ENCODE measurements at places on chromosomes 5 and 9.

- no peak for DNase-seq
Measured at GRCh38 chr5:159779481-159779880, 136.8 kb upstream of the ADRA1B start.

DNA sequence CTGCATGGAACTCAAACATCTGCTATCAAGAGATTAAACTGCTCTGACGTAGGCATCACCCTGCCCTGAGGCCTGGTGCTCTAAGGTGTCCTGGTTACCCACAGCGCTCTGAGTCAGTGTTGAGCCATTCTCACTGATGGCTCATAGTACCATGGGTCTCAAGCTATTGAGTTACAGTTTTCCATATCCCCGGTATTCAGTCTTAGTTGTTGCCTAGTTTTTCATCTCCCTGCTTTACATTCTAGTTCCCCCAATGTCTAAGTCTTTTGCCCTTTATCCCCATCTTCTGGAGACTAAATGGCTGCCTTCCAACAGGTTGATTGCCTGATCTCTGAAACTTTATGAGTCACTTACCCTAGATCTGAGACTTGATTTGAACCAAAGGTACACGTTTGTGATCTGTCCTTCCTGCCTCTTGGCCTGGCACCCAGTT, 161.2 kb upstream of the PTGER4 start:
- DNase-seq, result no peak

- DNase-seq, result no peak
Measured at GRCh38 chr9:81827616-81828296, 100.5 kb upstream of the SPATA31D4 start.

GRCh38 chr9:93659044-93659836, 82.9 kb downstream of the PHF2 start:
- DNase-seq, result no peak

DNA sequence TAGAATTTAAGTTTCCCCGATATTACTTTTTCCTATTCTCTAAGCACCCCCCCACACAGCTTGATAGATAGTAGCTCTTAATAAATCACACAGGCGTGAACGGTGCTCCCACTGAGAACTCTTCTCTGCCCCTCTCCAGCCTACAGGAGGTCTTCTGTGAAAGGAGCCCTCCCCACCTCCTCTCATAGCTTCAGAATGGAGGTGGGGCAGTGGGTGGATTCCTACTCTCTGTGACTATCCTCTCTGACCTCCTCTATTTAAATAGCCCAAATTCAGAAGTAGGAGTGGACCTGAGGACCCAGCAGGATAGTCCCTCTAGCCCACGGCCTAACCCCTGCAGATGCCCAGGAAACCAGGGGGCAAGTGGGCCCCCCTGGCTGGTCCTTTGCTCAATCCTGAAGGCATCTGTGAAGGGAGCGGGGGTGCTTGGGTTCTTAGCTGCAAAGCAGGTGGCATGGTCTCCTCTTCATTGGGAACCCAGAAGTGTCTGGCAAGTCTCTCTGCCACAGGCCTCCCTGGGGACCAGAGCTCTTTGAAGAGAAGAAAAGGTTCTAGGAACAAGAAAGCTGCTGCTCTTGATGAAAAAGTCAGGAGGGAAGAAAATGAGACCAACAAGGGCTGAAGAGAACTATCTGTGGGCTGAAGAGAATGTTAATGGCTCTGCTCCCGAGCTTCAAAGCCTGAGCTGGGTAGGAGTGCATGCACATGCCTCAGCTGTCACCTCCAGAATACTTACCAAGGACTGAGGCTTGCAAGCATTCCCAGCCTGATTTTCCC, 21.1 kb upstream of the HSPA9 start:
- DNase-seq, result no peak

GRCh38 chr5:117497601-117498000, 923.0 kb upstream of the SEMA6A start:
- no peak for DNase-seq

GRCh38 chr5:42858687-42859086, 47.0 kb upstream of the SELENOP start:
- no peak for DNase-seq

DNA sequence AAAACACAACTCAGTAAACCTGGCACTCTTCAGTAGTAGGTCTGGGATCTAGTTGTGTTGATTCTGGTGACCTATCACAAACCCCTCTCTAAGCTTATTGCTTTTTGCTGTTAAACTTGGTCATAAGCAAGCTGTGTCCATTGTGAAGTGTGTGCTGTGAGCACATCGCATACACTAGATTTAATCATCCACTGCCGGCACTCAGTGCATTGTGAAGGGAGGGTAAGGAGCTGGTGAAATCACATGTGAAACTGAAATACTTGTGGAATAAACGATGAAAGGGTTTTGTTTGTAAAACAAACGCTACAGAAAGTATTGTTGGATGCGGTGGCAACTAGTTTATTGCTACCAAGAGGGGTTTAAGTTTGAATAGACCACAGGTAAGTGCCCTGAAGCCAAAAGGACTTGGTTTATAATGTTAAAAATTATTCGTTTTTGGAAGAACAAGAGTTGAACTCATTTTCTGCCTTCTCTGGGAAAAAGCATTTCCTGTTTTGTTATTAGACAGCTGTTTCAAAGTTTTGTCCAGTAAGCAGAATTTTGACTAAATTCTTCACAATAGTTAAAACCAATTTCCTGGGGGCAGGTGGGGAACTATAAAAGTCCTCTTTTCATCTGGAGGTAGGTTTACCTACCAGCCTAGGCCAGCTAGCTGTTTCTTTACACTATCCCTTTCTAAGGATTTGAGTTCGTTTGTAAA, 24.6 kb downstream of the TJP2 start:
- DNase-seq, result no peak

GRCh38 chr5:142726188-142726731, 40.4 kb upstream of the FGF1 start:
- DNase-seq, result no peak

- DNase-seq, result peak; percentile 43
Measured at GRCh38 chr9:91949946-91950664, at the start of gene ROR2. Gene ROR2, minus strand, starts transcription at chr9:91950228.

GRCh38 chr5:9265441-9266287, 280.2 kb downstream of the SEMA5A start:
- DNase-seq, result no peak

- DNase-seq, result no peak
Measured at GRCh38 chr5:88659529-88660263, 223.3 kb downstream of the MEF2C start.

DNA sequence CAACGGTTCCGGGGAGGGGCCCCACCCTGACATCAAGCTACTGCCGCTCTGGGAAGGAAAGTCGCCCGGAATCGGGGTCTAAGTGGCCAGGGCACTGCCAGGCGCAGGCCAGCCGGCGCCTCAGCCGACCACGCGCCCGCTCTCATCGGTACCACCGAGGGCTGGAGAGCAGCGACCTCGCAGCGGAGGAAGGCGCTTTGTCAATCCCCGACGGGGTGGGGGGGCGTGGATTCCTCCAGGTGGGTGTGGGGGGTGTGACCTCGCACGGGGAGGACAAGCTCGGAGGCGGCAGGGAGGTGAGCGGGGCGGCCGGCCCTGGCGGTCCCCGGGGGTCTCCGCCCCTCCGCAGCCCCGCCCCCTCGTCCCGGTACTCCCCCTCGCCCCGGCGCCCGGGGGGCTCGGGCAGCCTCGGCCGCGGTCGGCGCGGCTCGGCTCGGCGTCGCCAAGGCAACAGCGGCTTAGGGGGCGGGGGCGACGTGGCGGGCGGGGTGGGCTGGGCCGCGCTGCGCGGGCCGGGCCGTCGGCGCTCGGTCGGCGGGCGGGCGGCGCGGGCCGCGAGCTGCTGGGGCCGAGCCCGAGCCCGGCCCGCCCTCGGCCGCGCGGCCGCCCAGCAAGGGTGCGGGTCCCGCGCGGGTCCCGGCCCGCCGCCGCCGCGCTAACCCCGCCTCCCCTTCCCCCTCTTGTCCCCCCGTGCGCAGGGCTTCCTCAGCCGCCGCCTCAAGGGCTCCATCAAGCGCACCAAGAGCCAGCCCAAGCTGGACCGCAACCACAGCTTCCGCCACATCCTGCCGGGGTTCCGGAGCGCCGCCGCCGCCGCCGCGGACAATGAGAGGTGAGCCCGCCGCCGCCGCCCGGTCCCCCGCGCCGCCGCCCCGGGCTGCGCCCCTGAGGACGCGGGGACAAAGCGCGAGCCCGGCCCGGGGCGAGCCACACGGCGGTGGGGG, 47.5 kb downstream of the DAB2IP start:
- DNase-seq, result peak; percentile 9

- DNase-seq, result no peak
Measured at GRCh38 chr5:128965011-128965637, at the start of gene SLC27A6. Gene SLC27A6, plus strand, starts transcription at chr5:128965488. Its CDS starts 650 bp downstream, at chr5:128966138.

GRCh38 chr5:53571403-53571802, 11.0 kb downstream of the NDUFS4 start:
- DNase-seq, result no peak

Measured in CD4-positive, alpha-beta memory T cell (primary cell).